ENCODE measurements at places on chromosomes 11 and 22. TPM values are rescaled to one million over a fixed set of nuclear protein-coding genes. Genes with fewer than 3 reads are reported as not detected.

The MAPK8IP2 gene
- 0.98 TPM for polyA plus RNA-seq

DNA sequence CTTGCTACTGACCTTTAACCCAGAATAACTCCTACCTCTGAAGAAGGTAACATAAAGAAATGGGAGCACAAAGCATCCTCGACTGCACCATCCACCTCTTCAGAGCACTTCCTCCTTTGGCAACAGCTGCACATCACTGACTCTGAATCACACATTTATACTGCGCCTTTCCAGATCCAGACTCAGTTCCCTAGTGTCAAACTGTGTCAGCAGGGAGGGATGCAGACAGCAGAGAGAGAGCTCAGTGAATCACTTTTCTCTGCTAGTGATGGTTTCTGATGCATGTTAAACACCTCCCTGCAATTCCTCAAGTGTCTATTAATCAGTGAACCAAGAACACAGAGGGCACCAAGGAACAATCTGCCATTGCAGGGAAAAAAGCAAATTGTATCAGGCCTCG, 118.9 kb downstream of the PLEKHA7 start:
- DNase-seq = no peak

DNA sequence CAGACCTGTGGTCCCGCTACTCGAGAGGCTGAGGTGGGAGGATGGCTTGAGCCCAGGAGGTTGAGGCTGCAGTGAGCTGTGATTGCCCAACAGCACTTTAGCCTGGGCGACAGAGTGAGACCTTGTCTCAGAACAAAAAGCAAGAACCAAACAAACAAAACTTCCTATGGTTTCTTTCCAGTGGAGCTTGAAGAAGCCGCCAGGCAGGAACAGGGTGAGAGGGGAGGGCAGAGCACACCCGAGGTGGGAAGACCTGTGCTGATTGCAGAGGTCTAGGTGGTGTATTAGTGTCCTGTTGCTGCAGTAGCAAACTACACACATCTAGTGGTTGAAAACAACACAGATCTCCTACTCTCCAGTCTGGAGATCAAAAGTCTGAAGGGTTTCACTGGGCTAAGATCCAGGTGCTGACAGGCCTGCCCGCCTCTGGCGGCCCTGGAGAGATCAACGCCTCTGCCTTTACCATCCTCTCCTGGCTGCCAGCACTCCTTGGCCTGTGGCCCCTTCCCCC, 10.5 kb downstream of the ARHGEF17 start:
- no peak for DNase-seq

GRCh38 chr22:49672014-49672516, 155.6 kb downstream of the BRD1 start:
- no peak for DNase-seq

DNA sequence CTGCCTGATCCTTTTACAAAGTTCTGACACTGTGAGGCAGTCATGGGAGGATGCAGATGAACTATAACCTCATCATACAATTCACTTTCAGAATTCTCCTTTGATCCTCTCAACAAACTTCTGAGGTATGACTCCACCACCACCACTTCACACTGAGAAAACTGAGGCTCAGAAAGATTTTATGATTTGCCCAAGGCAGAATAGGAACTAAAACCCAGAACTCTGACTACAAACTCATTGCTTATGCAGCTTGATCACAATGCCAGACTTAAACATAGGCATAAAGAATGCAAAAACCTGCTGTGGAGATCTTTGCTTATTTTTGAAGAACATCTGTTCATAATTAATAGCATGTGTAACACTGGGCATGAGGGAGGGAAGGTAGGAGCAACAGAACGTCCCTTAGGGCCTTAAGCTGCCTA, 20.4 kb downstream of the FAM168A start:
- no peak for DNase-seq

DNA sequence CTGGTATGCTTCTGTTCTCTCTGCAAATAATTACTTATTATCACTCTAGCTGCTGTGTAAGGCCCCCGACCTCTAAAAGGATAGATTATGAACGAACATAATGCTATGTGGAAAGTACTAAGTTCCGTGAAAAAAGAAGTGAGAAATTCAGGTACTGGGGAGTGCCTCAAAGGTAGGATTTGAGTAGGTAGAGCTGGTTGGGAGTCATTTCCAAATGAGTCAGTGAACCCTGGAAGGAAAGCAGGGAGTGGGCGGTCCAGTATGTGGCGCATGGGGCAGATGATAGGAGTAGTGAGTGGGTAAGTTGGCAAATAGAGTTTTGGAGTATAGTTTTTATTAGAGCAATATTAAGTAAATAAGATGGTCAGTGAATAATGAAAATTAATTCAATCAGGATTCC, 2.4 kb downstream of the ZC3H12C start:
- DNase-seq = no peak

The SCUBE2 gene
- polyA plus RNA-seq = 6.6 TPM

DNA sequence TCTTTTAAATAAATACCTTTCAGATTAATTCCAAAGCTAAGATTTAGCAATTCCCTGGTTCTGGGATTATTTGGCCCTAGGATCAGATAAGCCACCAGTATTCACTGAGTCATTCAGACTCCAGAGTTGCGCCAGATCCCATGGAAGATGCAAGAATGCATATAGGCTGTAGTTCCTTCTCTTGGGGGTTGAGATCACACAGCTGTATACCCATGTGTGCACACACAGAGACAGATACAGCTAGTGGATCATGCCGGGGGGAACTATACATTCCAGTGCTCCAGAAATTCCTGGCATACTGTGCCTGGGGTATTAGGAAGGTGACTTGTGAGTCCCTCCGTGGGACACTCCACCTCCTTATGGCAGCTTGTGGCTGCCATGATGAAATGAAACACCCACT, 75.4 kb downstream of the ZBTB16 start:
- DNase-seq = no peak

The SRPRA gene
- polyA plus RNA-seq = 78.8 TPM

DNA sequence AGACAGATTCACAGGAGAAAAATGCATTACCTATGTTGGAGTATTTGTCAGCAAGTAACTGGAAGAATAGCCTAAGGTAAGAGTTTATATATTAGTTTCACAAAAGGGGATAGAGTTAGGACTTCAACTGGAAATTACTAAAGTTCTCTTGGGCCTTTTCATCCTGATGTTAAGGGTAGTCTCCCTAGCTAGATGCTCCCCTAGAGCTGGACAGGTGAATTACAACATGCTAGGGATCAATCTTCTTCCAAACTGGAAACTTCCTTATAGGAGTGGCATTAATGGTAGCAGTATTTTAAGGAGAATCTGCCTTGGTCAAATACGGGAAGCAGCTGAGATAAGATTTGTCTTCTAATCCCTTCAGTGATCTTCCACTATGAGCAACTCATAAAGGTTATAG, 632.8 kb upstream of the RAG2 start:
- DNase-seq = no peak

DNA sequence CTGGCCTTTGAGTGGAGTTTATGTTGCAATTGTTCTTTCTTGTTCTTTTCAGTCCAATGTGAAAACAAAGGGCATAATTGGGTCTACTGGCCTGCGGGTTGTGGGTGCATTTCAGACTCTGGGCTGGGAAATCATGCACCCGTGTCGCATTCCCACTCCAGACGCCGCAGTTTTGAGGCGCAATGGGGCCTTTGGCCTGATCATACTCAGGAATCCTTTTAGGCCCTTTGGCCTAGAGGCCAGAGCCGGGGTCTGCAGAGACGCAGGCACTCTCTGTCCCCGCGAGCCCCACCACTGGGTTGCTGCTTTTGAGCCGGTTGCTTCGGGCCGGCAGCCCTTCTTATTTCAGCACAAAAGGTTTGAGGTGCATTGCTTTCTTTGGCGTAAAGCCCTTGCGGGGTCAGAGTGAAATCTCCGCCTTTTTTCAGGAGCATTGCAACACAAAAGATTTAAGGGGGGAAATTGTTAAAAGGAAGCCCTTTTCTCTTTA, 48.4 kb upstream of the DBX1 start:
- DNase-seq = no peak

The DDI1 gene
- polyA plus RNA-seq = not detected

The CCDC157 gene
- 5.6 TPM for polyA plus RNA-seq

The MS4A12 gene
- not detected for polyA plus RNA-seq

DNA sequence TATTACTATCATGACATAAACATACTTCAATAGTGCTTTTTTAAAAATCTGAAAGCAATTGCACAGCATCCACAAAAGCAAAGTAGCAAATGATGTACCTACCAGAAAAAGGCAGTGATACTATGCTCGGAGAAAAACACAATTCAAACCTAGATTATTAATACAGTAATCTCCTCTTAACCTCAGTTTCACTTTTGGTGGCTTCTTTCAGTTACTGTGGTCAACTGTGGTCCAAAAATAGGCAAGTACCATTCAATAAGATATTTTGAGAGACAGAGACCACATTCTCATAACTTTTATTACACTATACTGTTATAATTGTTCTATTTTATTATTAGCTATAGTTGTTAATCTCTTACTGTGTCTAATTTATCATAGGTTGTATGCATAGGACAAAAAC, 20.8 kb downstream of the KCNA4 start:
- no peak for DNase-seq

- no peak for DNase-seq
These were observed 137.3 kb upstream of the TENM4 start for GRCh38 chr11:79578116-79578515.

The GNG3 gene
- 2.0 TPM for polyA plus RNA-seq

- peak; percentile 63 for DNase-seq
These were observed 69.6 kb upstream of the SHISAL1 start for GRCh38 chr22:44382116-44383038.

DNA sequence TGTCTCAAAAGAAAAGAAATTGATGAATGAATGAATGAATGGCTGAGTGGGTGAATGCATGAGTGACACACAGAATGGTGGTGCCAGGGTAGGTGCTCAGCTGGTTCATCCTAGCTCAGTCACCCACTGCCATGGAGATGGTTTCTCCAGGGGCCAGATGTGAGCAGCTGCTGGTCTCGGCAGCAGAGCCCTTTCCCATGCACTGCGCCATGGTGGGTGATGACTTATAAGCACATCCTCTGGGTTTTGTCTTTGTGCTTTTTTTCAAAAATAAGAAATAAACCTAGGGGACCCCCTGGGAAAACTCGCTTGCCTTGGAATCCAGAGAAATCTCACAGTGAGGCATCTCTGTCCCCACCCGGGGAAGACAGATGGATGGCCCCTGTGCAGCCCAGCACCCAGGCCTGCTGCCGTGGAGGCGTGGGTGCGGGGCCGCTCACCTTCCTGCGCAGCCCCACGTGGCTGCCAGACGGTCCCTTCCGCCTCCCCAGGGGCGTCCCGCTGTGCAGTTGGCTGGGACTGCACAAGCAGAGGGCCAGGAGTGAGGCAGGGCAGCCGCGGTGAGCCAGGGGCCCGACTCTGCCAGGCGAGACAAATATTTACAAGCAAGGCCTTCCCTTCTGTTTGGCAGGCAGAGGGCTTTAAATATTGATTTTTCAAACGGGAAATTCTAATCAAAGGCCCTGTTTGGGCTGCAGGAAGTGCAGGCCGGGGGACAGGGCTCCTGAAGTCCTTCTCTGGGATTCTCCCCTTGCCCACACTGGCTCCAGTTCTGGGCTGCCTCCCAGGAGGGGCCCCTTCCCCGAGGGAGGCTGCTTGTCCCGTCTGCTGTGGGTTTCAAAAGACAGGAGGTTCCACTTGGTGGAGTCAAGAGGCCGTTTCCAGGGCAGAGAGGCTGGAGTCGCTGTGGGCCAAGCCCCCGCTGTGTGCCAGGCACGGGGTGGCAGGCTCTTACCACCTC, 24.3 kb downstream of the MPPED1 start:
- no peak for DNase-seq

DNA sequence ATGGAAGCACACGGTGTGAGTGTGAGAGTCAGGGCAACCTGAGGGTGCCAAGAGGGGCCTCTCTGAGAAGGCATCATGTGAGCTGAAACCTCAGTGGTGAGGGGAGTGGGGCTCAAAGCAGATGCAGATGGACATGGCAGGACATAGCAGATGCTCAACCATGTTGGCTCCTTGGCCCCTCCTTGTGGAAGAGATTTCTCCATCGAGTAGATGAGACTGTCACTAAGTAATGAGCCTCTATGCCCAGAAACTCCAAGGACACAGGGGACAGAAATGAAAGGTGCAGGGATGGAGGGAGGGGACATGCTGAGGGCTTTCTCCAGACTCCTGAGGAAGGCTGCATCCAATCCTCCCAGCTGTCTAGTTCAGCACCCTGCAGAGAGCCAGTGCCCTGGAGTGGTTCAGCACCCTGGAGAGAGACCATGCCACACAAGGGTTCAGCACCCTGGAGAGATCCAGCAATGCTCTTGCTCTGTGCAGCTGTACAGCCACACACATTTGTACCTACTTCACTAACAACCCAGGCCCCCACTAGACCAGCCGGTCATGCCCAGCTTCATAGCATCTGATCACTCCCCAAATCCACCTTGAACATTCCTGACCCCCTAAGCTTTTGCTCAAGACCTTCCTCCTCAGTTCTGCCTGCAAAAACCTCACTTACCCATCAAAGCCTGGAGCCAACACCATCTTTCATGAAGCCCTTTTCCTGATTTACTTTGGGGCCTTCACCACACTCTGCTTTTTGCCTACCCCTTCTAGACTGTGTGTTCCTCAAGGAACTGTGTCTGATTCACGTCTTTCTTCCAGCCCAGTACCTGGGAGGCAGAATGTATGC, 252.0 kb downstream of the CTTN start:
- DNase-seq = peak; percentile 85

DNA sequence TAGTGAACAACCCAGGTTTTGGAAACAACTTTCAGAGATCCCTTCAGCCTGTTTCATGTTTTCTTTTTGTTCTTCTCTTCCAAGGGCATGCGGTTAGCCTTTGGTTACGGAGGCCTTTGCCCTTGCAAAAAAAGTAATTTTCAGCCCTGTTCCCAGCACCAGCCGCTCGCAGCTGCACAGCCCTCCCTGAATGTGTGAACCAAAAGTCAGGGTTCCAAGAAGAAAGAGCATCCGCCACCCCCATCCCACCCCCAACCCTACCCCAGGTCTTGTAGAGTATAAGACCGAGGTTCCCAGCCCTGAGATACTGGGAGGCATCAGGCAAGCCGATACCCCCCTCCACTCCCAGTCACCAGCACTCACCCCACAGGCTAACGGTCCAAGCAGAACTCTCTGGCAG, 56.4 kb downstream of the IGLL1 start:
- DNase-seq = no peak

The ZNF214 gene
- 13.1 TPM for polyA plus RNA-seq

GRCh38 chr11:76648061-76648460, 22.5 kb downstream of the LRRC32 start:
- no peak for DNase-seq

- no peak for DNase-seq
These were observed 9.7 kb downstream of the EHF start for GRCh38 chr11:34630544-34630943.

The KDM4E gene
- 0.20 TPM for polyA plus RNA-seq

- DNase-seq = no peak
These were observed 143.6 kb downstream of the WNT11 start for GRCh38 chr11:76062733-76063132.

DNA sequence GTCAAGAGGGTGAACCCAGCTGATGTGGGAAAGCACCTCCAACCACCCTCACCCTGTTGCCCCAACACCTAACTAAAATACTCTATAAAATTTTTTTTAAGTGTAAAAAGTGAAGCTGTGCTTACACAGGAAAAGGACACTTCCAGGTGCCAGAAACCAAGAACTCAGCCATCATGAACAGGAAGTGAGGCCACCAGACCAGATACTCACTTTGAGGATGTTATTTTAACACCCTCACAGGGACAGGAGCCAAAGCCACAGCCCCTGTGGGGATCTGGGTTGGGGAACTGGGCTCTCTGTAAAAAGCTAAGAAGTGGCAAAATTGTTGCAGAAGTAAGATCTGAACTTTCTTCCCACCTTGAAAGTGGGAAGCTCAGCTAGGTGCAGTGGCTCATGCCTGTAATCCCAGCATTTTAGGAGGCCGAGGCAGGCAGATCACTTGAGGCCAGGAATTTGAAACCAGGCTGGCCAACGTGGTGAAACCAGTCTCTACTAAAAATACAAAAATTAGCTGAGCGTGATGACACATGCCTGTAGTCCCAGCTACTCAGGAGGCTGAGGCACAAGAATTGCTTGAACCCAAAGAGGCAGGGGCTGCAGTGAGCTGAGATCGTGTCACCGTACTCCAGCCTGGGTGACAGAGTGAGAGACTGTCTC, 3.8 kb downstream of the RSPH14 start:
- no peak for DNase-seq
